ENCODE measurements at places on chromosomes 5 and 9. TPM values are rescaled to one million over a fixed set of nuclear protein-coding genes. Genes with fewer than 3 reads are reported as not detected.
A peak's percentile ranks its signal among the peaks of the same experiment; 100 is the strongest.

Gene GLRA1
- not detected for total RNA-seq

GRCh38 chr9:5479994-5480694, 29.8 kb downstream of the CD274 start:
- DNase-seq = no peak

Gene CTNND2
- total RNA-seq = 1.9 TPM

GRCh38 chr9:111298731-111299598, 31.1 kb downstream of the OR2K2 start:
- peak; percentile 91 for DNase-seq

DNA sequence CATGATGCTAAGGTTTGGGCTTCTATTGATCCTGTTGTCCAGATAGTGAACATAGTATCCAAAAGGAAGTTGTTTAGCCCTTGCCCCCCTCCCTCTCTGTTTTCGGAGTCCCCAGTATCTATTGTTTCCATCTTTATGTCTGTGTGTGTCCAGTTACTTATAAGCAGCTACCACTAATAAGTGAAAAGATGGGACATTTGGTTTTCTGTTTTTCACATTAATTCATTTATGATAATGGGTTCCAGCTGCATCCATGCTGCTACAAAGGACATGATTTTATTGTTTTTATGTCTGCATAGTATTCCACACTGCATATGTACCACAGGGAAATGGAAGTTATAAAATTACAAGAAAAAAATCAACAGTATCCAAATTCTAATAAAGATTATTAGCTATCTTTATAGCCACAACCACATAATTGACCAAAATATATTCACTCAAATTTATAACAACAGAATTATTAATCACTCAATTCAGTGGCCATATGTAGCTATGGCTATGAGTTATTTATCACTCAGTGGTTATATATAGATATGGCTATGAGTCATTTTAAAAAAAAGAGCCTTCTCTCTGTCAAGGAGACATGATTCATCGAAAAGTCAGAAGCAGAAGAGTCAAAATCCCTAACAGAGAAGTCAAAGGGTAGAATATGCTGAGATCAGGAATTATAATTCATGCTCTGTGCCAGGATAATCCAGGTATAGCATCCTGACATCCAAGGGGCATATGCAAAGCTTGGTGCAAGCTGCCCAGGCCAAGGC, 367.5 kb downstream of the DEPDC1B start:
- peak; percentile 30 for DNase-seq

DNA sequence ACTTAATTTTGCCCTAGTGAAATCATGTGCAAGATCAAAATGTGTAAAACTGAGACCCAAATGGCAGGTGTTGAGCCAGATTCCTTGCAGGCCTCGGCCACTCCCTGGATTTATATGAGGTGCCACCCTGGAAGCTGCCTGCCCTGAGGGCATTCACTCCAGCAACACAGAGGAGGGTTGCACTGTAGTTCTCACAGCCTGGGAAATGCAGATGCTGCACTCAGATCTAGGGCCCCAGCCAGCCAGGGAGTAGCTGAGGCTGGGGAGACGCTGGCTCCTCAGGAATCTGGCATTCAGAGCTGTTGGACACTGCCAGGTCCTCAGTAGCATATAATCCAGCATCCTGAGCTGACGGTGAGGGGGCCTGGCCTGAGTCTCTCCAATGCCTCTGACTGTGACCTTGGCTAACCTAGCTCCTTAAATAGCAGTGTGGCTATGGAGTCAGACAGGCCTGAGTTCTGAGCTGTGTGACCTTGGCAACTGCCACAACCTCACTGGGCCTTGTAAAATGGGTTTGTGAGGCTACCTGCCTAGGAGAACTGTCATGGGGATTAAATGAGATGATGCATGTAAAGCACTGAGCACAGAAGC, 8.7 kb downstream of the KCNMB1 start:
- no peak for DNase-seq

- DNase-seq = no peak
Observed at GRCh38 chr9:115033800-115034199, 84.2 kb downstream of the TNC start.

- no peak for DNase-seq
Observed at GRCh38 chr5:168979135-168979534, 321.8 kb downstream of the SLIT3 start.

Gene HCN1
- not detected for total RNA-seq

- DNase-seq = peak; percentile 0
Observed at GRCh38 chr5:107092695-107093094, 578.0 kb downstream of the EFNA5 start.

- no peak for DNase-seq
Observed at GRCh38 chr9:20144197-20144596, 355.4 kb upstream of the SLC24A2 start.
